ENCODE measurements at places on chromosomes 5 and 9. TPM values are rescaled to one million over a fixed set of nuclear protein-coding genes. Genes with fewer than 3 reads are reported as not detected.

DNA sequence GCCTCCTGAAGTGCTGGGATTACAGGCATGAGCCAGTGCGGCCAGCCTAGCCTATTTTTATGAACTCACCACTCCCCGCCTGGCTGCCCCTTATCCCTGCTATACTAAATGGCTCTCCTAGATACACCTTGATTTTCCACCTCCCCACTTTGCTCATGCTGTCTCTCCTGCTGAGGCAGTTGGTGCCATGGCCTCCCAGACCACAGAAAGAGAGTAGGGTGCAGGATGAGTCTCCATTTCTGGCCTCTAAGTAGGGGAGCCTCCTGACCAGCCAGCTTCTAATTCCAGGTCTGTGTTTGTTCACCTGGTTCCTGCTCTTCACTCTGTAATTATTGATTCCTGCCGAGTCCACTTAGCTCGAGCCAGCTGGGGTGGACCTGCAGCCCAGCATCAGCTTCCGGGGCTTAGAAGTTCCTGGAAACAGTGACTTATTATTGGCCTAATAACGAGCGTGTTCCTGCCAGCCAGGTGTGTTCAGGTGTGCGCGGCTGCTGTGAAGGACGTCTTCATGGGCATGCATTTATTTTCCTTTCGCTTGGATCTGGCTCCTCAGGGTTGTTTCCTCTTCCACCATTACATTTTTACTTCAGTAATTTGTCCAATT is 34.0 kb downstream of the ZNF618 start:
- peaks cover 18% of the 10 kb centered on the region for H3K4me1 ChIP-seq
- H3K4me3 ChIP-seq: no peak overlapping the region
- no peaks in the 10 kb centered on the region for H3K27me3 ChIP-seq
- no peaks in the 10 kb centered on the region for H3K36me3 ChIP-seq

GRCh38 chr9:127229691-127230417 is 34.7 kb upstream of the GARNL3 start:
- H3K36me3 ChIP-seq: no peaks in the 10 kb centered on the region
- H3K4me3 ChIP-seq: no peak overlapping the region
- no peak overlapping the region for H3K27ac ChIP-seq
- peaks cover 6% of the 10 kb centered on the region for H3K4me1 ChIP-seq

DNA sequence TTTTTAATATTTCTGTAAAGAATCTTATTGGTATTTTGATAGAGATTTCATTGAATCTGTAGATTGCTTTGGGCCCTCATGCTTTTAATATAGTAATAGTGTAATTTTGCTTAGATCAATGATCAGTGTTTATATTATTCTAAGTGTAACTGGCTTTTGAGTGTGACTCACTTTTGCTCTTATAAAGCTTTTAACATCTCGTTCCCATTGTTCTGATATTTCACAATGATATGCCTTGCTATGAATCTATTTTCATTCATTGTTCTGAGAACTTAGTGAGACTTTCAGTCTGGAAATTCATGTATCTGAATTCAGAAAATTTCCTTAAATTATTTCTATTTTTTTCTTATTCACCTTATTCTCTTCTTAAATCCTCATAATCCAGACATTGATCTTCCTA is 13.5 kb upstream of the MAMDC2 start:
- DNase-seq: no peak
- no peak overlapping the region for H3K4me3 ChIP-seq
- no peaks in the 10 kb centered on the region for H3K27me3 ChIP-seq
- no peaks in the 10 kb centered on the region for H3K36me3 ChIP-seq
- H3K4me1 ChIP-seq: no peaks in the 10 kb centered on the region

DNA sequence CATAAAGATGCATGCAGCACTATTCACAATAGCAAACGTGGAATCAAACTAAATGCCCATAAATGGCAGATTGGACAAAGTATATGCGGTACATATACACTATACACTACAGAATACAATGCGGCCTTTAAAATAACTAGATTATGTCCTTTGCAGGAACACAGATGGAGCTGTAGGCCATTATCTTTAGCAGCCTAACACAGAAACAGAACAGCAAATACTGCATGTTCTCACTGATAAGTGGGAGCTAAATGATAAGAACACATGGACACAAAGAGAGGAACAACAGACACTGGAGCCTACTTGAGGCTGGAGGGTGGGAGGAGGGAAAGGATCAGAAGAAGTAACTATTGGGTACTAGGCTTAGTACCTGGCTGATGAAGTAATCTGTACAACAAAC is 758.2 kb downstream of the TLE1 start:
- DNase-seq: no peak
- no peaks in the 10 kb centered on the region for H3K27me3 ChIP-seq
- no peaks in the 10 kb centered on the region for H3K36me3 ChIP-seq
- H3K4me1 ChIP-seq: no peaks in the 10 kb centered on the region
- no peak overlapping the region for H3K27ac ChIP-seq
- no peak overlapping the region for H3K4me3 ChIP-seq

DNA sequence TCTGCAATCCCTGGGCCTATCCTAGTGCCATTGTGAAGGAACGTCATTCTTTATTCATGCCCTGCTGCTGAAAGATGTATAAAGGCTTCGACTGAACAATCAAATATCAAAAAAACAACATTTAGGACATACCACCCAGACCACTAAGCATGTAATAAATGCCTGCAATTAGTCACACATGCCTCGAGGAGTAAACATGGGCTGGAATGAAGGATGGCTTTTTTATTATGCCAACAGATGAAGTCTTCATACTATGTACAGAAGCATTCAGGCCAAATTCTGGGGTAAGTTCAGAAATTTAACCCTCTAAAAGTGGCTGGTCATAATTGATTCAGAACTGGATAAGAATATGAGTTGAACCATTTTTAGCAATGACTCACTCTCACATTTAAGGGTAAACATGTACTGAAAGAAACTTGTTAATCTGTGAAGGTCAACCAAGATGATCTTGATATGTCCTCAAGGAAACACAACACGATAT is 38.1 kb downstream of the FAM240B start:
- peaks cover under 1% of the 10 kb centered on the region for H3K4me1 ChIP-seq
- no peak overlapping the region for H3K27ac ChIP-seq
- H3K36me3 ChIP-seq: no peaks in the 10 kb centered on the region
- no peak overlapping the region for H3K4me3 ChIP-seq

GRCh38 chr5:74179701-74180100 is 460.8 kb downstream of the ENC1 start:
- no peak for DNase-seq
- H3K4me1 ChIP-seq: no peaks in the 10 kb centered on the region
- no peaks in the 10 kb centered on the region for H3K27me3 ChIP-seq
- H3K27ac ChIP-seq: no peak overlapping the region
- no peak overlapping the region for H3K4me3 ChIP-seq
- no peaks in the 10 kb centered on the region for H3K36me3 ChIP-seq

DNA sequence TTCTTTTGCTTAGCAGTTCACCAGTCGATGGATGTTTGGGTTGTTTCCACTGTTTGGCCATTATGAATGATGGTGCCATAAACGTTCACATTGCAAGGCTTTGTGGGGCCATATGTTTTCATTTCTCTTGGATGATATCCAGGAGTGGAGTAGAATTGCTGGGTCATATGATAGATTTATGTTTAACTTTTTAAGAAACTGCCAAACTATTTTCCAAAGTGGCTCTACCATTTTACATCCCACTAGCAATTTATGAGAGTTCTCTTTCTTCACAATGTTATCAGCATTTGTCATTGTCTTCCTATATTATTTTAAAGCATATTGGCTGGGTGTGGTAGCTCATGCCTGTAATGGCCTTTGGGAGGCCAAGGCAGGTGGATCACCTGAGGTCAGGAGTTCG is 5.2 kb downstream of the GPR107 start:
- DNase-seq: no peak
- no peaks in the 10 kb centered on the region for H3K27me3 ChIP-seq
- H3K4me1 ChIP-seq: peaks cover 34% of the 10 kb centered on the region
- no peak overlapping the region for H3K27ac ChIP-seq
- no peaks in the 10 kb centered on the region for H3K36me3 ChIP-seq
- H3K4me3 ChIP-seq: no peak overlapping the region

DNA sequence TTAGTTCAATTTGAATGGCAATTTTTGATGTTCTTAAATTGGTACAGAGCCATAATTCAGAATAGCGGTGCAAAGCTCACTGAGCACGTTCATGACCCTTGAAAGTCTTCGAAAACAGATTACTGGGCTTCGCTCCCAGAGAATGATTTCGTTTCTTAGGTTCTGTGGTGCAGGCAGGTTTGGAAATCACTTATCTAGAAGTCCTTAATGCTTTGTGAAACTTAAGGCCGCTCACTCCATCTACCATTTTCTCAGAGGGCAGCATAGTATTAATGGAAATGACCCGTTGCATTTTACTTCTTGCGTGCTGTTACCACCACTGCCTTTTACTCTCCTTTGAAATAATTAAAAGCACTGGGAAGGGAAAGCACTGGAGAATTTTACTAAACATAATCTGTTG is 2.9 kb upstream of the MAT2B start:
- no peak for DNase-seq
- no peaks in the 10 kb centered on the region for H3K27me3 ChIP-seq
- no peaks in the 10 kb centered on the region for H3K36me3 ChIP-seq

DNA sequence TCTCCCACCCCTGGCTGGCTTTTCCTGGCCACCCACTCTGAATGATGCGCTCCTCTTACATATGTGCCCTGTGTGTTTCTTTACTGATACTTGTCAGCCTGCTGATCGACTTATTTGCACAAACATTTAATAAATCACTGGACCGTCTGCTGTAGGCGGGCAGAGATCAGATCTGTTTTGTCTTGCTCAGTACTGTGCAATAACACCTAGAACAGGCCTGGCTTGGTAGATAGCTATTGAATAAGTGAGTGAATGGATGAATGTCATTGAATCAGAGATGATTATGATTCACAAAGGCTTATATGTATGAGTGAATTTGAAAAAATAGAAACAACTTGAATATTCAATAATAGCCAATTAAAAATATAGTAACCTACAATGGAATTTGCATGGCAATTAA is 165.1 kb downstream of the RGS3 start:
- H3K4me1 ChIP-seq: peaks cover 42% of the 10 kb centered on the region
- no peak overlapping the region for H3K27ac ChIP-seq

DNA sequence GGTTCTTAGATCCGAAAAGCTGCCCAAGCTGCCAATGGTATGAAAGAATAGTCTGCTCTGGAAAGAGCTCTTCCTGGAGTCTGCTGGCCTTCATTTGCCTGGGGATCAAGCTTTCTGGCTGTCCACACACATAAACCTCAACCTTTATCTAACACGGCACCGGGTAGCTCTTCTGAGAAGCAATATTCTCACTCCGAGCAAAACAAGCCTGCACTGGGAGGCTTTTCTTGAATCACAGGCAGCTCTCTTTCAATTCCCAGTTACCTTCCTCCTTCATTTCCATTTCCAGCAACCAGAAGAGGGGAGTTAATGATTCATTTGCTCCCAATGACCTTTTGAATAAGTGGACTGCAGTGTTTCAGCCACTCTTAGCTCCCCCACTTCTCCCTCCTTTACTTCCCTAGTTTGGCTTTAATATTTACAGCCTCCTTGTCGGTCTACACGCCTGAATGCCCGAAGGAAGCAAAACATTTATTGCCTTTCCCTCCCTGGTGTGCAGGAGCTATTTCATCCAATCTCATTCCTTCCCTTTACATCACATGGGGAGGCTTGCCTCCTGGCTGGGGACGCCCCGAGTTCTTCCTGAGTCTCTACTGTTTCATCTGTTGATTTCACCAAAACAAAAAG is 187.1 kb downstream of the ARHGEF28 start:
- no peak overlapping the region for H3K4me3 ChIP-seq
- peaks cover 4% of the 10 kb centered on the region for H3K27me3 ChIP-seq
- no peak overlapping the region for H3K27ac ChIP-seq
- H3K36me3 ChIP-seq: no peaks in the 10 kb centered on the region

GRCh38 chr5:35182486-35182885 is 47.8 kb downstream of the PRLR start:
- no peak for DNase-seq
- H3K4me3 ChIP-seq: no peak overlapping the region
- H3K36me3 ChIP-seq: no peaks in the 10 kb centered on the region
- no peaks in the 10 kb centered on the region for H3K27me3 ChIP-seq
- H3K4me1 ChIP-seq: no peaks in the 10 kb centered on the region

DNA sequence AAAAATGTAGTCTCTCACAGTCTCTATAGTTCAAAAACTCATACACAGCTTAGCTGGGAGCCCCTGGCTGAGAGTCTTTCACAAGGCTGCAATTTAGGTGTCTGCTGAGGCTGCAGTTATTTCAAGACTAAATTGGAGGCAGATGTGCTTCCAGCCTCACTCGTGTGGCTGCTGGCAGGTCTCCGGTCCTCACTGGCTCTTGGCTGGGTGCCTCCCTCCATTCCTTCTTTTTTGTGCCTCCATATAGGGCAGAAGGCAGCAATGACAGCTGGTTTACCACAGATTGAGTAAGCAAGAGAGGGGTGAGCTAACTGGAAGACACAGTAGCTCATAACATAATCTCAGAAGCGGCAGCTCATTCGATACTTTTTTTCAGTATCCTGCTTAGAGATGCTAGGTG is 2167.7 kb upstream of the WWC1 start:
- no peaks in the 10 kb centered on the region for H3K27me3 ChIP-seq
- H3K36me3 ChIP-seq: no peaks in the 10 kb centered on the region
- H3K27ac ChIP-seq: no peak overlapping the region
- no peak overlapping the region for H3K4me3 ChIP-seq
- no peaks in the 10 kb centered on the region for H3K4me1 ChIP-seq

Gene IFNB1
- not detected for total RNA-seq

Gene DMRT3
- total RNA-seq: not detected

Gene GRXCR2
- total RNA-seq: not detected

Gene ADAMTSL1
- 0.97 TPM for total RNA-seq

Gene FAM200C
- total RNA-seq: 2.2 TPM

Gene NUP188
- total RNA-seq: 17.5 TPM

Gene PDE4D
- total RNA-seq: 36.5 TPM

Gene ADAM19
- 47.6 TPM for total RNA-seq

Gene SPAG8
- 3.9 TPM for total RNA-seq

Data from heart left ventricle (tissue), 16 donors.